ENCODE measurements at places on chromosomes 2 and 18. TPM values are rescaled to one million over a fixed set of nuclear protein-coding genes. Genes with fewer than 3 reads are reported as not detected.

MRPL53 gene
- 31.4 TPM for total RNA-seq

HOXD8 gene
- total RNA-seq, result 10.8 TPM

RNF125 gene
- 0.33 TPM for total RNA-seq

CMPK2 gene
- total RNA-seq, result 1.1 TPM

DHRS9 gene
- total RNA-seq, result not detected

GCKR gene
- 1.1 TPM for total RNA-seq

MPHOSPH10 gene
- total RNA-seq, result 9.1 TPM

IL36G gene
- not detected for total RNA-seq

RNF144A gene
- 11.7 TPM for total RNA-seq

HAUS1 gene
- 37.9 TPM for total RNA-seq

TLX2 gene
- total RNA-seq, result not detected

LRRTM4 gene
- total RNA-seq, result not detected

SCN9A gene
- total RNA-seq, result 1.8 TPM

PELI1 gene
- 19.3 TPM for total RNA-seq

GPR75 gene
- total RNA-seq, result 0.98 TPM

LNPK gene
- total RNA-seq, result 9.3 TPM

ALPG gene
- not detected for total RNA-seq

GAREM1 gene
- total RNA-seq, result 5.2 TPM

FBLN7 gene
- total RNA-seq, result 0.49 TPM

PTPRN gene
- 0.49 TPM for total RNA-seq

TNFAIP6 gene
- total RNA-seq, result 1.1 TPM

OTOS gene
- not detected for total RNA-seq

CDH20 gene
- total RNA-seq, result 1.3 TPM

HPCAL1 gene
- total RNA-seq, result 61.9 TPM

PTPRM gene
- total RNA-seq, result 37.8 TPM

DAPL1 gene
- 5.3 TPM for total RNA-seq

HSPE1 gene
- total RNA-seq, result 30.3 TPM
